ENCODE measurements at places on chromosomes 3 and 15.

DNA sequence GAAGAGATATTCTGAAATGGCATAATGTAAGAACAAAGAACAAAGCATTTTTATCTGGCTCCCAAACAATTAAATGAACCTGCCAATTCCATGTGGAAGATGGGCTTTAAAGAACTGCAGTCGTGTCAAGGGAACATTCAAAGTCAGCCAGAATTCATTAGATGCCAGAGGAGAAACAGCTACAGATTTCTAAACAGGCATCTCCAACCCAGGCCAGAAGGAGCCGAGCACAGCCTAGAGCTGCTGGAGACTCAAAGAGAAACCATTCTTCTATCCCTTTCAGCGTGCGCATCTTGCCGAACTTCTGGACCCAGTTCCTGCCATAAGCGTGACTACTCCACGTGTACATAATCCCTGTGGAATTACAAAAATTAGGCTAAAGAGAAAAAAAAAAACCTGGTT is 60.4 kb downstream of the MB21D2 start:
- DNase-seq, result no peak

GRCh38 chr3:112629425-112629824 is 11.5 kb downstream of the CCDC80 start:
- DNase-seq, result no peak

DNA sequence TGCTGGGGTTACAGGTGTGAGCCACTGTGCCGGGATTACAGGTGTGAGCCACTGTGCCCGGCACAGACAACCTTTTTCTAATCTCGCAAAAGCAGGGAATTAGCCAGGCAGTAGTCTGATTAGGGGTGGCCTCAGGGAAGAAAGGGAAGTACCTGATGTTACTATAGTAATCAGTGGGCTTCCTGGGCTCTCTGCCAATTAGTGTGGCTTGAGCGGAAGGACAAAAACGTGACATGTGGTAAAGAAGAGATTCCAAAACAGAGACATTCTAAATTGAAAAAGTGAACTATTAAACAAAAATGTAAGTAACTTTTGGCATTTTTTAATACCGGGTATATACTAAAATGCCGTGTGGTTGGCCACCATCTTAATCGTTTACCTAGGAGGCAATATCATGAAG is 48.1 kb downstream of the CFAP20DC start:
- no peak for DNase-seq

- DNase-seq, result no peak
Measured at GRCh38 chr15:37100109-37100965, at the start of gene MEIS2. Gene MEIS2 (minus strand): TSS chr15:37100549. CDS start chr15:37099466, 1,083 bp downstream.

GRCh38 chr3:9944271-9944670 is 7.9 kb downstream of the PRRT3 start:
- DNase-seq, result no peak

- DNase-seq, result no peak
Measured at GRCh38 chr3:16134173-16134928, 40.1 kb upstream of the GALNT15 start.

- no peak for DNase-seq
Measured at GRCh38 chr3:126956866-126957650, 25.9 kb upstream of the PLXNA1 start.

DNA sequence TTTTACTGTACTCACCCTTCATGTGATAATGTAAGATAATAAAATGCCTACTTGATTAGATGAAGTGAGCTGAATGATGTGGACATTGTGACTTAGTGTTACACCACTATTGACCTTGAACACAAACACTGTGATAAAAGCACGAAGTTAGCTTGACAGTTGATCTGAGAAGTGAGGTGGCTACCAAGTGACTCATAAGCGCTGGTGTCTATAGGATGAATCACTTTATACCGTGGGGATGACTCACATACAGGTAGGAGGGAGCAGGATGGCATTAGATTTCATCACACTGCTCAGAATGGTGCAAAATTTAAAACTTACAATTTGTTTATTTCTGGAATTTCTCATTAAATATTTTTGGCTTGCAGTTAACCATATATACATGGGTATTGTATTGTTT is 174.7 kb upstream of the CNTN3 start:
- DNase-seq, result no peak

DNA sequence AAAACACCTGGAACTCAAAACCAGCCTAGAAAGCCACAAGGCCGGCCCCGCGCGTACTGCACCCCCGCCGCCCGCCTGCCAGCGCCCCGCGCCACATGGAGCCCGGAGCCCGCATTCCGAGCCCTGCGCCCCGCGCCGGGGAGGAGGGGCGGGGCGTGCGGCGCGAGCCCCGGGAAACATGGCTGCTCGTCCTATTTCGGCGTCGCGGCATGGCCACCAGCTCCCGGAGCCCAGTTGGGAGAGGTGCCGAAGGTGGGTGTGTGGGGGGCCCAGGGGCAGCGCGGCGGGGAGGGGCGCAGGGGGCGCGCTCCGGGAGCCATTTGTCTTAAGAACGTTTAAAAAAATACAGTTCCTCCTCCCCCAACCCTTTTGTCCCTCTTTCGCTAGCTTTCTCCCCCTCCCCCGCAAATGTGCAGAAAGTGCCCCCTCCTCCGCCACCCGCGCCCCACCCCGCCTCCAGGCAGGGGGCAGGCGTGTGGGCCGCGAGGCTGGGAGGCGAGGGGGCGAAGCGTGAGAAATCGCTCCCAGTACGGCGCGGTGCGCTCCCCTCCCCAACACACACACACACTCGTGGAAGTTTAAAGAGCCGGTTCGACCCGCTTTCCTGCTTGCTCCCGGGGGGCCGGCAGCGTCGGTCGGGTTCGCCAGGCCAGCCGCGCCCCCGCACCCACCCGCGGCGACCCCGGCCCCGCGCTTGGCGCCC is 2.5 kb downstream of the ANP32A start:
- DNase-seq, result peak; percentile 40

DNA sequence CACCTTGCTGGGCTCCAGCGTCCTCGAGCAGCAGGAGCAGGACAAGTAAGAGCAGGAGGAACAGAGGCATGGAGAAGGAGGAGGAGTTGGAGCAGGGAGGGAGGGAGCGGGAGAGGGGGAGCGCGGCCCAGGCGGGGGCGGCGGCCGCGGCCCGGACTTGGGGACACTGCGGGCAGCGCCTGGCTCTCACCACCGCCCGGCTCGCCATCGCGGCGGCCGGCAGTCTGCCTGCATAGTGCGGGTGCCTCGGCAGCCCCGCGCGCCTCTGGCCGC is 440 bp downstream of the DCBLD2 start:
- DNase-seq, result no peak

GRCh38 chr15:91947293-91947679 is 93.8 kb downstream of the SLCO3A1 start:
- peak; percentile 87 for DNase-seq

GRCh38 chr15:85840802-85841152 is 46.1 kb upstream of the KLHL25 start:
- no peak for DNase-seq

- DNase-seq, result no peak
Measured at GRCh38 chr3:48747015-48747615, 30.1 kb upstream of the IP6K2 start.

- DNase-seq, result no peak
Measured at GRCh38 chr3:133096900-133097613, 58.9 kb downstream of the TMEM108 start.

DNA sequence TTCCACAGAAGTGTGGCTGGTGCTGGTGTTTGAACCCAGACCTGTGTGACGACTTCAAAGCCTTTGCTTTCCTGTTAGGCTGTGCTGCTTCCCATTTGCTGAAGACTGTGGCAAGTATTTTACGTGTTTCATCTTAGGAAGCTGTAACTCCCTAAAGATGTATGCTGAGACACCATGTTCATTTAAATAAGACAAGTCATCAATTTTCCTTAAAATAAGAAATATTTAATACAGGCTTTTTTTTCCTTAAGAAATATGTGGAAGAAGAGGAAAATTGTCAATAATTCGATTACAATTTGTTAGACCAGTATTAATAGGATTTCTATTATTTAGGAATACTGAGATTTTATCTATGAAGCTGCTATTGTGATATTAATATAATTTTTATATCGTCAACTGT is 58.4 kb downstream of the LMLN start:
- DNase-seq, result no peak

GRCh38 chr3:150303768-150304167 is 104.3 kb upstream of the TSC22D2 start:
- peak; percentile 17 for DNase-seq

- DNase-seq, result no peak
Measured at GRCh38 chr3:77421916-77422315, 382.0 kb downstream of the ROBO2 start.

- DNase-seq, result no peak
Measured at GRCh38 chr15:41773332-41773728, 954 bp upstream of the MAPKBP1 start.

GRCh38 chr3:57942388-57942787 is 65.8 kb upstream of the FLNB start:
- no peak for DNase-seq

- DNase-seq, result no peak
Measured at GRCh38 chr15:53472883-53473282, 286.6 kb downstream of the WDR72 start.

GRCh38 chr3:11846281-11847266 is at the start of gene TAMM41:
Gene TAMM41 (minus strand): TSS chr3:11846885. CDS start chr3:11846636, 249 bp downstream.
- peak; percentile 97 for DNase-seq

- DNase-seq, result no peak
Measured at GRCh38 chr3:172517859-172518466, 5.3 kb downstream of the TNFSF10 start.

DNA sequence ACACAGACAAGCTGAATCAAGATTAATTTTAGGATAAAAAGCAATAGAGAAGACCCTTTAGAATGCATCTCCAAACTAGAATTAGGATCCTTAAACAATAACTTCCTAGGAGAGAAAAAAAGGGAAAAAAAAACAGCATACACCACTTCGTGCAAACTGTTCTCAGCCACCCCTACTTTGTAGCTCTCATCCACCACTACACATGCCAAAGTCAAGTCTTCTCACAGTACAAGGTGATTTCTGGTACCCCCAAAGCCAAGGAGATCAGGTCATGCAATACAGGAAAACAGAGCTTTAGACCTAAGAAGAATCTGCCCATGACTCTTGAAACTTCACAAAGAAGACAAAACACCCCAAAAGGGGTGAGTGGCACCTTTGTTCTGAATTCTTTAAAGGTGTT is 166.9 kb downstream of the SUCNR1 start:
- DNase-seq, result no peak

GRCh38 chr3:165614337-165614736 is 222.9 kb downstream of the BCHE start:
- DNase-seq, result no peak

DNA sequence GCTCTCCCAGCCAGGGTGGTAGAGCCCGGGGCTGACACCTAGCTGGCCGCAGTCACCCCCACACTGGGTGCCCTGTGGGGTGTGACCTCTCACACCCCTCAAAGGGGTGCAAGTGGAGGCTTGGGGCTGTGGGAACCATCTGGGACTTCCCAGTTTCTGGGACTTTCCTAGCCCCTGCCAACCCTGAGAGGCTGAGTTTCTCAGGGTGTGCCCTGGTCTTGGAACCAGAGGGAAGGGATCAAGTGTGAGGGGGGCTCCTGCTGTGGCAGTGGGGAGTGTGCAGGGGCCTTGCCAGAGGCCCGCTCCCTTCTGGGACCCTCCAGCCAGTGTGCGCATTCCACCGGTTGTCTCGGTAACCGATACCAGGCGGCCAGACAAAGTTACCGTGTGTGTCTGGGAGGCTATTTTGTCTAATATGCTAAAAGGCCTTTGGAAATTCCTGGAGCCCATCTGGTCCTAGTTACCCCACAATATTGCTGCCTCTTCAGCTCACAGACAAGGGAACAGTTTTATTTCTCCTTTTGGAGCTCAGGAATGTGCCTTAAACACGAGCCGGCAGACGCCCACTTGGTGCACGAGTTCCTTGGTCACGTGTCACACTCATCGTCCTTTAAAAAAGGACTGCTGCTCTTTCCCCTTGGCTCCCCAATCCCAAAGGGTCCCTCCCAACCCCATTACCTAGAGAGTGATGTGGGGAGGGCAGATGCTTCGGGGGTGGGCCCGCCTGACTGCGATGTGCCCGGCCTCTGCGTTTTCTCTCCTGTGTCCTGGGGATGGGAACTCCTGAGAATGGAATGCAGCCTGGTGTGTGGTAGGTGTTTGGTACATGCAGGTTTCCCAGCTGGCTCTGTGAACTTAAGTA is 33.2 kb downstream of the HDAC11 start:
- DNase-seq, result no peak

- no peak for DNase-seq
Measured at GRCh38 chr3:133840767-133841166, 35.2 kb downstream of the SRPRB start.

- no peak for DNase-seq
Measured at GRCh38 chr3:78604341-78604740, 1163.5 kb downstream of the ROBO1 start.

- no peak for DNase-seq
Measured at GRCh38 chr3:134312873-134313846, 61.1 kb downstream of the AMOTL2 start.

DNA sequence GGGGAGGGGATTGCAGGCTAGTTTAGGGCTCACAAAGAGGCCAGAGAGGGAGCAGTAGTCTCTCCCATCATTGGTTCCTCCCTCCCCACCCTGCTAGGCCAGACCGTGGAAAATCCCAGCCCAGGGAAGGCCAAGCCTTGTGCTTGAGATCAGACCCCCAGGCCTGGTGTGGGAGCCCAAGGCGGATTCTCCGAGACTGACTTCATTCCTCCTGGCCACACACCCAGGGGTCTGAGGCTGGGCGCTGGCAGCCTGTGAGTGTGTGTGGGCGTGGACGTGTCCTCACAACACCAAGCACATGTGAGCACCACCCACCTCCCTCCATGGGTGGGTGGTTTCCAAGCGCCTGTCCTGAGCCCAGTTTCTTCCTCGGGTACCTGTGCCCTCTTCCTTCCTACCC is 4.1 kb downstream of the LOXL1 start:
- no peak for DNase-seq

GRCh38 chr3:63076357-63076756 is 201.1 kb upstream of the CADPS start:
- no peak for DNase-seq

DNA sequence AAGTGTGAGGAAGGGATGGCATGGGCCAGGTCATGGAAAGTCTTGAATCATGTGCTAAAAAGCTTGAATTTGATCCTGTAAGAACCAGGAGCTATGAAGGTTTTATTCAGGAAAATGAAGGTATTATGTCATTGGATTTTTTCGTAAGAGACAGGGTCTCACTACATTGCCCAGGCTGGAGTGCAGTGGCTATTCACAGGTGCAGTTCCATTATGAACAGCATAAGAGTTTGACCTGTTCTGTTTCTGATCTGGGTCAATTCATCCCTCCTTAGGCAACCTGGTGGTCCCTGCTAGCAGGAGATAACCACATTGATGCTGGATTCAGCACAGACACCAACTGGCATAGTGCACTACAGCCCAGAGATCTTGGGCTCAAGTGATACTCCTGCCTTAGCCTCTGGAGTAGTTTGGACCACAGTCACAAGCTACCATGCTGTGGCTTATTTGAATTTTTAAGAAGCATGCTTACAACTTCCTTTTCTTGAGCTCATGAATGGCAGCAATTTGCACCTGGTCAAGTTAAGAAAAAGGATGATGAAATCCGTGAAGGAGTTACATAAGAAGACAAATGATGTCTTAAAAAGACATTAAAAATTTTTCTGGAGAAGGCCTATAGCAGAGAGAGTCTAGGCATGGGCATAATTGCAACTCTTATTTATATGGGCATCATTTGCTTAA is 79.1 kb downstream of the CADPS start:
- DNase-seq, result no peak

GRCh38 chr3:93989241-93989640 is 9.3 kb downstream of the ARL13B start:
- no peak for DNase-seq
